ENCODE measurements at places on chromosomes 7 and 10.

DNA sequence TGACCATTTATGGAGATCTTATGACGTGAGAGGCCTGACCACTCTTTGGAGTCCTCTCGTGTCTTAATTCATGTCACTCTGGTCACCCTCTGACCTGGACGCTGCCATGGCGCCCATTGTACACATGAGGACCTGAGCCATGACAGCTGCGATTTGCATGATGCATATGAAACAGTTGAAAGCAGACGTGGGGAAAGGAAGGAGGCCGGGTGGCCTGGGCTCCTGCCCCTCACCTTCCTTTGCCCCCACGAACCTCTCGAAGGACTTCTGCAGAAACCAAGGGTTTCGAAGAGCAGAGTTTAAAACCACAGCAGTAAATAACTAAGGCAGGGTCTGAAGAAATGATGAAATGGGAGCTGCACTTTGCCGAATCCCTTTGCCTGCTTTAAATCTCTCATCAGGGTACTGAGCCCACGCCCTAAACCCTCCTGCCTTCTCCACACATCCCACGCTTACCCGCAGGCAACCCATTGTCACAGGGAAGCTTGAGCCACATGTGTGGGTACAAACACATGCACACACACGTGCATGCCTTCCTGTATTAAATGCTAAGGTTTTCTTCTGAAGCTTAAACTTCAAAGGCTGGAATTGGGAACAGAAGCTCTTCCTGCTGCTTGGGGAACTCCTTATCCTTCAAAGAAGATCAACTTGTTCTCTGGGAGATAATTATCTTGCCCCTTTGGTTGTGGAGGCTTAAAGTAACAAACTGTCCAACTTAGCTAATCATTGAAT lies 11.7 kb upstream of the CALML3 start:
- no peak for DNase-seq

DNA sequence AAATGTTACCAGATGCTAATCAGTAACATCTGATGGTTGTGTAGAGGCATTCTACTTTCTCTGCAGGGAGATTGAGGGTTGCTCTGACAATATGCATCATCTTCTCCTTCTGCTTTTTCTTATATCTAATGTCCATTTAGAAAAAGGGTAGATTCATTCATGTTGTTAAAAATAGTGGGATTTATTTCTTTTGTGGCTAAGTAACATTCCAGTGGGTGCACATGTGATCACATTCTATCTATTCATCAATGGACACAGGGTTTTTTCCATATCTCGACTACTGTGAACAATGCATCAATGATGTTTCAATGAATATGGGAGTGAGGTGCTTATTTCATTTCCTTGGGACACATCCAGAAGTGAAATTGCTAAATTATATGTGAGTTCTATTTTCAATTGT lies 103.9 kb downstream of the CRPPA start:
- no peak for DNase-seq

GRCh38 chr7:91462316-91462715 lies 198.1 kb downstream of the FZD1 start:
- DNase-seq: no peak

GRCh38 chr10:110179220-110179619 lies 28.2 kb upstream of the MXI1 start:
- DNase-seq: no peak

- DNase-seq: peak; percentile 83
Observed at GRCh38 chr10:29239569-29240472, 49.0 kb upstream of the LYZL1 start.

GRCh38 chr10:63561341-63561740 lies 40.1 kb downstream of the REEP3 start:
- no peak for DNase-seq

GRCh38 chr10:115895166-115895565 lies 377.8 kb downstream of the GFRA1 start:
- DNase-seq: no peak

DNA sequence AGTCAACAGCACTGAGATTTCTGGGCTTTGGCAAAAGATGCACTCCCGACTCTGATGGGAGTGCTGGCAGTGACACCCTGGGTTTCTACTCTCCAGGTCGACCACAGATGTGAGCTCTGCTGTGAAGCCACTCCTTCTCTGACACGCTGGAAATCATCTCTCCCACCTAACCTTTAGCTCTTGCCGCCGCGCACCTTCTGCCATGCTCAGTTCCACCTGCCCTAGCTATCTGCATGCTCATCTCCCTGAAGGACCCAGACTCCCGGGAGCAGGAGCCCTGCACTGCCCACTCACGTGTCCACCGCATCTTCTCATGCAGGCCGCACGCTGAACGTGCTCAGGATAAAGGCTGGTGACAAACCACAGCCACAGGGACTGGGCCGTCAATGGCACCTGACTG lies 174.8 kb downstream of the TNS3 start:
- DNase-seq: no peak

DNA sequence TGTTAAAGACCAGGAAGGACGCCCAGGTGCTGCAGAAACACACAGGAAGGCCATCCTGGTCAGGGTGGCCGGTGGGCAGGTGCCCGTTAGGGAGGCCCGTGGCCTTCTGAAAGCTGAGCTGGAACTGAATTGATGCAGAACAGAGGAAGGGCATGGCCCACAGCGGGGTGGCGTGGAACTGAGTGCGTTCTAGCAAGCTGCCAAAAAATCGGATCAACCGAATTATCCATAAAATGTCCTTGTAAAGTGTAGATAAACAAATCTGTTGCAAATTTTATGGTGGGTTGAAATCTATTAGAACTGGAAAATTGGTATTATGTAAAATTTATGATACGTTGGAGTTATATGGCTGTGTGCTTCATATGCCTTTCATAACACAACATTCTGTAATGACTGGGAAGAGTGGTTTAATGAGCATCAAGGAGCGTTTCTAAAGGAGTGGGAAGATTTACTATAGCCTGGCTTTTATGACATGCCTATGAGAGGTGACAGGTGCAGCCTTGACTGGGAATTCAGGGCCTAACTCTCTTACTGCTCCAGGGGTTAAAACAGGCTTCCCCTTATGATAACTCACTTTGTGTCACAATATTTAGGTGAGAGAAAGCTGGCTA lies 108.1 kb downstream of the GPR26 start:
- DNase-seq: no peak

GRCh38 chr10:4835494-4835918 lies 9.5 kb downstream of the AKR1E2 start:
- no peak for DNase-seq

- no peak for DNase-seq
Observed at GRCh38 chr7:84354866-84355265, 160.3 kb upstream of the SEMA3A start.

- no peak for DNase-seq
Observed at GRCh38 chr7:129462420-129462819, 28.2 kb downstream of the STRIP2 start.

GRCh38 chr7:43242628-43243255 lies 130.3 kb downstream of the HECW1 start:
- no peak for DNase-seq

- DNase-seq: no peak
Observed at GRCh38 chr10:17479822-17480221, 25.4 kb upstream of the ST8SIA6 start.

GRCh38 chr10:2926918-2927660 lies 140.3 kb upstream of the PFKP start:
- DNase-seq: peak; percentile 16

DNA sequence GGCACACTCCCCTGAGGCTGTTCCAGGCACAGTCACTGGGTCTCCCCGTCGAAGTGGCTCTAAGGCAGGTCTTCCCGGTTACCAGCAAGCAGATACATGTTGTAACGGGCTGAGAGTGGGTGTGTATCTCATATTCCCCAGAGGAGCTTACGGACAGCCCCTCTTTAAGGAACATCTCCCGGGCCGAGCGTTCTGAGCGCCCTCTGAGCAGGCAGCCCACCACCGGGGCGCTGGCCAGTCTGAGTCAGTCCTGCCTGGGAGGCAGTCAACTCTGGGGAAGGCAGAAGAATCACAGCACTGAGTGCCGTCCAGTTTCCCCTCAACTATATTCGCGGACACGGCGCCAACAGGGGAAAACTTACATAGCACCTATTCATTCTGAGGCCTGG lies 117.4 kb downstream of the LHPP start:
- DNase-seq: peak; percentile 22

GRCh38 chr10:52959810-52960209 lies 187.2 kb upstream of the MBL2 start:
- DNase-seq: no peak

DNA sequence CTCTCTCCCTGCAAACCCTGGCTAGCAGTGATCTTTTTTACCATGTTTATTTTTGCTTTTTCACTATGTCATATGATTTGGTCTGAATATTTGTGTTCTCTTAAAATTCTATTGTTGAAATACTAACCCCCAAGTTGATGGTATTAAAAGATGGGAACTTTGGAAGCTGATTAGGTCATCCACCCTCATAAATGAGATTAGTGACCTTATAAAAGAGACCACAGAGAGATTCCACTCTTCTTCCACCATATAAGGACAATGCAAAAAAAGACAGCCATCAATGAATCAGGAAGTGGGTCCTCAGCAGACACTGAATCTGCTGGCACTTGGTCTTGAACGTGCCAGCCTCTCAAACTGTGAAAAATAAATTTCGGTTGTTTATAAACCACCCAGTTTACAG lies 112.8 kb upstream of the KCND2 start:
- no peak for DNase-seq

DNA sequence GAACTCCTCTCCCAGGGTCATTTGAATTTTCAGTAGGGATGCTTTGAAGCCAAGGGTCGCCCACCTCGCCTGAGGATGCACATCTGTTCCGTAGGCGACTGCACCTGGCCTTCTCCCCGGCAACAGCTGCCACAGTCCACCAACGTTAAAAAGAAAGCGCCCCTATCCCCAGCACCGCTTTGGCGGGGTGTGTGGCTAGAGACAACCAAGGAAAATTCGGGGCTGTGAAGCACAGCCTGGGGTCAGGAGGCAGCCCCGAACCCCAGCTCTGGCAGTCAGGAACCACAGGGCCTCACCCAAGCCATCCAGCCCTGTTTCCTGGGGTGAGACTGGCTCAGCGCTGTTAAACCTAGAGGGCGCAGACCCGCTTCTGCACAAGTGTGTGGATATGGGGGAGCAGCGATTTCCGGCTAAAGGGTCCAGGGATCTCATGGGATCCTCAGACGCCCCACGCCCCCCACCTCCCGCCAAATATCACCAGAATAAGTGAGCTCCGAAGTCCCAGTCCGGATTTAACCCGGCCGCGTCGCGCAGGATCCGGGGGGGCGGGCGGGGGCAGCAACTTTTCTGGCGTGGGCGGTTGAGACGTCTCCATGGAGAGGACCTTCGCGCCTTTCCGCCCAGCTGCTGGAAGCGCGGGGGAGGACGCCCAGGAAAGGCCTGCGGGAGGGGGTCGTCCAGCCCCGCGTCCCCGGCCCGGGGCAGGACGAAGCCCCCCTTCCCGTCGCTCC lies 822 bp downstream of the ZC3HAV1L start:
- no peak for DNase-seq

DNA sequence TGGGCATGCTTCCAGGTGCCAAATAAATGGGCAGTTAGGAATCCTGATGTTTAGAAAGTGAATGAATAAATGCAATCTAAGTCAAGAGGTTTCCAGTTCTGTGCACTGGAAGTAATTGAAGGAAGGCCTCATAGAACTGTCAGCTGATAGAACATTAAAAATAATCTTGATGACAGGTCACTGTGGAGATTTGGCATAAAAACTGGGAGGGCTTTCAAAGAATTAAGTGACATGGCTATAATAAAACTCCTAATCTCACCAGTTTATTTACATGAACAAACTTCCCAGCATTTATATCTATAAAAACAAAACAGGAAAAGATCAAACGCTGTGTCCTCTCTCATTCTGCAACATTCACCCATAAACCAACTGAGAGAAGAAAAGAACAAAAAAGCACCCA lies 170.5 kb downstream of the SLIT1 start:
- no peak for DNase-seq

- DNase-seq: no peak
Observed at GRCh38 chr7:24152356-24152755, 131.6 kb upstream of the NPY start.

GRCh38 chr10:57303566-57303965 lies 942.5 kb upstream of the ZWINT start:
- no peak for DNase-seq

DNA sequence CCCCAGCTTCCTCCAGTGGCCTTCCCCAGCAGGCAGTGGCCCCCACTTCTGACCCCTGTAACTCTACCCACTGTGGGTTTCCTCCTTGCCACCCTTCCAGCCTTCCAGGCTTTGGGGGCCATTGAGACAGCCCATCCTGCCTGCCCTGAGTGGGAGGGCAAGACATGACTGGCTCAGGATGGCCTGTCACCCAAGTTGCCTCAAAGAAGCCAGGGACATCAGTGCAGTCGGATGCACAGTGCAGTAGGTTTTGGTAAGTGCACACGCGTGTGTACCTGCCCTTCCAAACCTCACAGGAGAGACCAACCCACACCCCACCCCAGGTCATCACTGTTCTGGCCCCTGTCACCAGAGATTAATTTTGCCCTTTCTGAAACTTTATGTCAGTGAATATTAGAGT lies 22.7 kb downstream of the ZMIZ2 start:
- DNase-seq: no peak

GRCh38 chr10:12056748-12057147 lies 12.0 kb upstream of the DHTKD1 start:
- no peak for DNase-seq

- no peak for DNase-seq
Observed at GRCh38 chr7:102454468-102454867, 10.2 kb downstream of the ALKBH4 start.

GRCh38 chr7:102908676-102909075 lies 4.1 kb upstream of the LRRC17 start:
- no peak for DNase-seq

GRCh38 chr7:40826411-40827221 lies 691.8 kb downstream of the SUGCT start:
- DNase-seq: peak; percentile 88

DNA sequence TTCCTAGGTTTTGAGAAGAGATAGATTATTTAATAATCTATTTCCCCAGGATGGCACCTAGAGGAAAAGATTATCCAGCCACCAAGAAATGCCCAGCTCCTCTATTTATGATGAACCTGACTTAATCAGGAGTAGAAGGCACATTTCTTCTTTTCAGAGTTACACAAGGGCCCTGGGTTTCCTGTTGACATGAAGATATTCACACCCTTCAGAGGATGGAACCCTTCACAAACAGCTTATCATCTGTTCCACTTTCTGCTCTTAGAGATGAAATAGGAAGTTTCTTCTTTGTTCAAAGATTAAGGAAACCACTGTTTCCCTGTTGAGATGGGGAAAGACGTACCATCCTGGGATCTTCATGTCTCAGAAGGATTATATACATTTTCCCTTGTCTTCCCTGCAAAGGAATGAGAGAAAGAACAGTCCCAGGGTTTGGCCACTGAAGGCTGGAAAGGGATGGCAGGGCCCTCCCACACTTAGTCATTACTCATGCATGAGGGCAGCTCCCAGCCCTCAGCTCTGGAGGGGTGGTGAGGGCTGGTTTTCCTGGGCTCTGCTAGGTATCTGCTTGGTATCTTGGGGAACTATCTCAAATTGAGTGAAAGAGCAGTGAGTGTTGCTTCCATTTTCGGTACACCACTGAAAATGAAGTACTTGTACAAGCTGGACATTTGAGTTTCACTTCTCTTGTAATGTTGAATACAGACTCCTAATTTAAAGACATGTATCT lies 64.0 kb downstream of the MTPAP start:
- DNase-seq: peak; percentile 45

DNA sequence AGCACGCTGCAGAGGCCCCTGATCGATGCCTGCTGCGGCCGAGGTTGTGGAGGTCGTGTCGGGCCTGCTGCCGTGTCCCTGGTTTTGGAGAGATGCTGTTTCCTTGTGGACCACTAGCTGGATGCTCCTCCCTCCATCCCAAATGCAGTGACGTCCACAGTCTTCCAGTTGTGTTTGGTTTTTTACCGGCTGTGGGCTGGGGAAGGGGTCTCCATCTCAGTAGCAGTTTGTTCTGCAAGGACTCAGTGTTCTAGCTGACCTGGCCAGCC lies 143.0 kb upstream of the SHH start:
- DNase-seq: no peak
